ENCODE measurements at places on chromosomes 16 and 17. TPM values are rescaled to one million over a fixed set of nuclear protein-coding genes. Genes with fewer than 3 reads are reported as not detected.

DNA sequence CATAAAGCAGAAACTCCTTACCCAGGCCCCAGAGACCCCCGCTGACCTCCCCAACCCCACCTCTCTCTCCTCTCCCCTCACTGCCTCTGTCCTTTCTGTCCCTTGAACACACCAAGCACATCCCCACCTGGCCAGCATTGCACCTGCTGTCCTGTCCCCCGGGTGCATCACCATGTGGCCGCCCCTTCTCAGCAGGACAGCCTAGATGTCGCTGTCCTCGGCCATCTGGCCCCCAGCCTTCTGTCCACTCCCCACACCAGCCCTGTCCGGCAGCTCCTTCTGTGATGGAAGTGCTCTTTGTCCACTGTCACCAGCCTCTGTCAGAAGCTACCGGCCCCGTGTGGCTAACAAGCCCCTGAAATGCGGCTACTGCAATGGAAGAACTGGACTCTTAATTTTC lies 12.3 kb upstream of the MPRIP start:
- no peak overlapping the region for H3K27ac ChIP-seq
- no peak overlapping the region for H3K4me3 ChIP-seq
- H3K4me1 ChIP-seq: peaks cover 14% of the 10 kb centered on the region
- no peak for DNase-seq

GRCh38 chr17:11545002-11545401 lies 53.3 kb upstream of the DNAH9 start:
- no peaks in the 10 kb centered on the region for H3K27me3 ChIP-seq
- no peaks in the 10 kb centered on the region for H3K36me3 ChIP-seq
- H3K4me1 ChIP-seq: no peaks in the 10 kb centered on the region
- no peak for DNase-seq
- H3K27ac ChIP-seq: no peak overlapping the region

GRCh38 chr16:48565752-48566151 lies 44.2 kb downstream of the N4BP1 start:
- no peak overlapping the region for H3K4me3 ChIP-seq
- no peaks in the 10 kb centered on the region for H3K27me3 ChIP-seq
- H3K4me1 ChIP-seq: no peaks in the 10 kb centered on the region
- no peaks in the 10 kb centered on the region for H3K36me3 ChIP-seq

DNA sequence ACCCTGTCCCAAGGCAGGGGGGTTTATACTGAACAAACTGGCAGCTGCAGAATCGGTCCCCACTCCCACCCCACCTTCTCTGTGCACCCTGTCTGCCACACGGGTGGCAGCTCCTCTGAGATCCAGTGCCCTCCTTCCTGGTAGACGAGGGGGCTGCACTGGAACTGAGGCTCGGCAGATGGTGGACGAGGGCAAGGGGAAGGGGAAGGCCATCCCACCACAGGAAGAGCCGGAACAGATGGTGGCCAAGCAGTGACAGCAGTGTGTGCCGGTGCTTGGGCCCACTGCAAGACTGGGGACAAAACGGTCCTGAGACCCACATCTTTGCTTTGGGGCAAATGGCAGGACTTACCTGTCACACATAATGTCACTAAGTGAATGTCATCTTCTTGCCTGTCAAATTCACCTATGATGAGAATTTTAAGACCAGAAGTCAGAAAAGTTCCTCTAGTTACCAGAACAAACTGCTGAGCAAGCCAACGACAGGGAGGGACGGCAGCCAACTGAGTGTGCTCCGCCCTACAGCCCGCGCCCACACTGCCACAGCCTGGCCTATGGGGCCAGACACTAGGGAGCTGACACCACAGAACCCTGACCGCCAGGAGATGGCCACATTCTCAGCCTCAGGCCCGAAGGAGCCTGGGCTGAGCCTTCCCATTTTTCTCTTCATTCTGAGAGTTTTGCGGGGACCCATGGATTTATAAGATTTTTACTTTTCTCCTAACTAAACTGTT lies 14.4 kb downstream of the NTAN1 start:
- peaks cover 11% of the 10 kb centered on the region for H3K36me3 ChIP-seq
- no peaks in the 10 kb centered on the region for H3K4me1 ChIP-seq
- no peaks in the 10 kb centered on the region for H3K27me3 ChIP-seq
- H3K4me3 ChIP-seq: no peak overlapping the region
- peak overlapping the region; percentile 41 for H3K27ac ChIP-seq

GRCh38 chr16:62741692-62742091 lies 705.5 kb upstream of the CDH8 start:
- DNase-seq: no peak
- no peak overlapping the region for H3K4me3 ChIP-seq
- no peaks in the 10 kb centered on the region for H3K27me3 ChIP-seq

GRCh38 chr16:53121661-53122060 lies 66.9 kb downstream of the CHD9 start:
- H3K27me3 ChIP-seq: no peaks in the 10 kb centered on the region
- no peak for DNase-seq
- H3K4me3 ChIP-seq: no peak overlapping the region
- H3K4me1 ChIP-seq: no peaks in the 10 kb centered on the region
- H3K36me3 ChIP-seq: no peaks in the 10 kb centered on the region

DNA sequence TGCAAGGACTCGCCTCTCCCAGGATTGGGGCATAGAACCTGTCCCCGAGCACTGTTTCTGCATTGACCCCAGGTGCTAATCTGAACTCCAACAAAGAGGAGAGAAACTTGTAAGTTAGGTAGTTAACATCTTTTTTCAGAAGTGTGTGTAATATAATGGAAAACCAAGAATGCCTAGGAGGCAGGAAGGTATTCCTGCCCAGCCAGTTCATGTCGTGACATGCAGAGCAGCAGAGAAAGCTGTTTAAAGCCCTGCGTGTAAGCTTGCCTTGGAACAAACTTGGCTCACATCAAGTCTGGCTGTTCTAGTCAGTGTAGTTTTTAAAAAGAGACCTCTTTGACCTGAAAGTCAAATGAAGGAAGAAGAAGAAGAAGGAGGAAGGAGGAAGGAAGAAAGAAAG lies 2.1 kb upstream of the GNA13 start:
- no peak overlapping the region for H3K4me3 ChIP-seq
- H3K27me3 ChIP-seq: no peaks in the 10 kb centered on the region
- H3K27ac ChIP-seq: peak overlapping the region; percentile 98
- DNase-seq: peak; percentile 79
- peaks cover 2% of the 10 kb centered on the region for H3K4me1 ChIP-seq

DNA sequence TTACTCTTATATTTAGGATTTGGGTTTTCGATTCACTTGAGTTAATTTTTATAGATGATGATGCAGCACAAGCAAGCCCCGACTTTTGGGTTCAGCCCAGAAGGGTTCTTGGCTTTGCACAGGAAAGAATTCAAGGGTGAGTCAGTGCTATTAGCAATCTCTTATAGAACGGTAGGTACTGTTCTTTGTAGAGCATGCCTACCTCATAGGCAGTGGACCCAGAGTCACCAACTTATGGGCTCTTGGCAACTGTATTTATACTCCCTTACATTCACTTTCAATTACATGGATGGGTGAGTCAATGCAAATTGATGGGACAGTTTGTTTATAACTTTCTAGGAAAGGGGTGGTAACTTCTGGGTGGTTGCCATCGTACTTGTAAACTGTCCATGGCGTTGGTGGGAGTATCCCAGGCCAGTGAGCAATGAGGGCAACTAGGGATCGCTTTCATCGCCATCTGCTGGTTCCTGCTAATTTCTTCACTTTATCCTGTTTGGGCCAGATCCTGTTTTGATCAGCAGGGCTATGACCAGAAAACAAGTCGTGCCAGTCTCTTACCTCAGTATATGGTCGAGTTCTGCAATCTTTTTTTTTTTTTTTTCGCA lies 362.6 kb downstream of the CNTNAP4 start:
- H3K4me3 ChIP-seq: no peak overlapping the region
- no peak overlapping the region for H3K27ac ChIP-seq
- DNase-seq: no peak
- no peaks in the 10 kb centered on the region for H3K27me3 ChIP-seq

GRCh38 chr17:15309793-15310192 lies 31.6 kb downstream of the TEKT3 start:
- H3K27ac ChIP-seq: no peak overlapping the region
- H3K27me3 ChIP-seq: no peaks in the 10 kb centered on the region
- no peaks in the 10 kb centered on the region for H3K4me1 ChIP-seq
- DNase-seq: no peak

- H3K27me3 ChIP-seq: no peaks in the 10 kb centered on the region
- no peak for DNase-seq
- no peaks in the 10 kb centered on the region for H3K36me3 ChIP-seq
- H3K4me1 ChIP-seq: no peaks in the 10 kb centered on the region
Measured at GRCh38 chr17:67427424-67427823, 50.3 kb downstream of the PITPNC1 start.

CIITA gene
- 11.1 TPM for total RNA-seq

OR1A1 gene
- total RNA-seq: not detected

MPV17L gene
- total RNA-seq: 41.4 TPM

SLC13A2 gene
- not detected for total RNA-seq

PERCC1 gene
- total RNA-seq: not detected

All from breast epithelium (tissue), 4 donors.